CD4-positive, alpha-beta T cell treated with Interleukin-17A for 4 hours (primary cell): ENCODE measurements at places on chromosomes 13 and 19.

- DNase-seq, result no peak
Observed at GRCh38 chr13:48857576-48857975, 118.1 kb upstream of the FNDC3A start.

GRCh38 chr19:40305403-40305802 is 20.3 kb upstream of the AKT2 start:
- peak; percentile 82 for DNase-seq

- no peak for DNase-seq
Observed at GRCh38 chr19:35710784-35711723, 6.7 kb downstream of the ZBTB32 start.

- DNase-seq, result peak; percentile 63
Observed at GRCh38 chr13:75326173-75327134, 155.5 kb downstream of the TBC1D4 start.

- DNase-seq, result no peak
Observed at GRCh38 chr13:72180253-72180952, 313.4 kb upstream of the DACH1 start.

DNA sequence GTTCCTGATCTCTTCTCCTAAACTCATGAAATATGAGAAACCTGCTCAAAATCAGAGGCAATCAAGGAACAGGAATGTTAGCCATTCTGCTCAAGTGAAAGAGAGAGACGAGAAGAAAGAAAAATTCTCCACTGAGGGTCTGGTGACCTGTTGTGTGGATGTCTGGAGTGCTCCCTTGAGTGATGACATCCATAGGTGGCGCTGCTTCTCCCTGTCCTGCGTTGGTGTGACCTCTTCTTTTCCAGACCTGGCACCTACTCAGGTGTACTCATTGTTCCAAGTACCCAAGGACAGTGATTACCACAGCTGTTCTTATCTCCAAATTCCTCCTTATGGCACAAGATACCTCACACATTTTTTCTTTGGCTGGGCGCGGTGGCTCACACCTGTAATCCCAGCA is 4.0 kb downstream of the ZNF223 start:
- no peak for DNase-seq

DNA sequence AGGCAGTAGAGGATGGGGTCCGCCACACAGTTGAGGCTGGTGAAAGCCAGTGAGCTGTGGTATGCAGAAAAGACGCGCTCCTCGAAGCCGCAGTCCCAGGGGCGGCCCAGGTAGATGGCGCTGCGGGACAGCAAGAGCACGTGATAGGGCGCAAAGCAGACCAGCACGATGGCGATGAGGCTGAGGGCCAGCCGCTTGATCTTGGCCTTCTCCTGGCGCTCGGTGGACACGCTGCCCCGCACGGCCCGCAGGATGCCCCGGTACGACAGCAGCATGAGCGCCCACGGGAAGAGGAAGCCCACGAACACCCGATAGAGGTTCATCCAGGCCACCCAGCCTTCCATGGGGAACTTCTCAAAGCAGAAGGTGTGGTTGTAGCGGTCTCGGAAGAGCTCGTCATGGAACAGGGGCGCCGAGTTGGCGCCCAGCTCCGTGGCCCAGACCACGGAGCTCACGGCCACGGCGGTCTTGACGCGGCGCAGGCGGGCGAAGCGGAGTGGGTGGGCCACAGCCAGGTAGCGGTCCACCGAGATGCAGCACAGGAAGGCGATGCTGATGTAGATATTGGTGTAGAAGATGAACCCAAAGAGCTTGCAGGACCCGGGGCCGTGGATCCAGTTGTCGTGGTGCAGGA is 6.5 kb upstream of the OPA3 start:
- DNase-seq, result peak; percentile 56

- no peak for DNase-seq
Observed at GRCh38 chr13:67117010-67117550, 113.1 kb downstream of the PCDH9 start.

DNA sequence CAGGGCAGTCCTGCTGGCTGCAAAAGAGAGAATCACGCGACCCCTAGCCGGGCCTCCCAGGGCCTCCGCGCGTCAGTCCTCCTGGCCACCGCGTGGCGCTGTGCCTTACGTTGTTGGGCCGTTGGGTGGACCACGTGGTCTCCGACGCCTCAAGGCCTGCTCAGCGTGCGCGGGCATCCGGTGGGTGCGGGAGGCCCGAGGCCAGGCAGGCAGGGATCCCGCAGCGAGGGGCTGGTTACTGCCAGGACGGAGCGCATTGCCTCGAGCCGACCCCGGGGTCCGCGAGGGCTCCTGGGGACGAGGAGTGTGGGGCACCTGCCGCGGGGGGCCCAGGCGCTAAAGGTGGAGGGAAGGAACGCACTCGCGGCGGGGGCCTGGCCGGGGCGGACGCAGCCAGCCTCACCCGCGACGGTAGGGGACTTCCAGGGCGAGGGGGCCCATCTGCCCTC is at the start of gene TDRD12:
TSS of gene TDRD12 (plus strand) at position 157 of the 449 bp plus-strand sequence. CDS start 306 bp downstream, outside the sequence.
- no peak for DNase-seq

DNA sequence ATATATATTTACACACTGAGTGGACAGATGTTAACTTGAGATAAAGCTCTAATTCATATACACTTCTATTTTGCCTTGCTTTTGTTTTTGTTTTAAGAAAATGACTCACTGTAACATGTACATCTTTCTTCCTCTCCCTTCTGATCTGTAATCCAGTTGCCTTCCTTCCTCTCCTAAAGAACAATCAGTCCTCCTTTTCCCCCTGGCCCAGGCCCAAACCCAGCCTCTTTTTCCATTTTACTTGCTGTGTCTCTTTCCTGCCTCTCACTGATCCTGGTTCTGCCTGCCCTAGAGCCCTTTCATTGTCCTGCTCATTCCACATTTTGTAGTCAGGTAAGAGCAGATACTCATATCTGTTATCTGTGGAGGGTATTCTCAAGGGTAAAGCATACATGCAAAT is 50.8 kb downstream of the ZAR1L start:
- no peak for DNase-seq

DNA sequence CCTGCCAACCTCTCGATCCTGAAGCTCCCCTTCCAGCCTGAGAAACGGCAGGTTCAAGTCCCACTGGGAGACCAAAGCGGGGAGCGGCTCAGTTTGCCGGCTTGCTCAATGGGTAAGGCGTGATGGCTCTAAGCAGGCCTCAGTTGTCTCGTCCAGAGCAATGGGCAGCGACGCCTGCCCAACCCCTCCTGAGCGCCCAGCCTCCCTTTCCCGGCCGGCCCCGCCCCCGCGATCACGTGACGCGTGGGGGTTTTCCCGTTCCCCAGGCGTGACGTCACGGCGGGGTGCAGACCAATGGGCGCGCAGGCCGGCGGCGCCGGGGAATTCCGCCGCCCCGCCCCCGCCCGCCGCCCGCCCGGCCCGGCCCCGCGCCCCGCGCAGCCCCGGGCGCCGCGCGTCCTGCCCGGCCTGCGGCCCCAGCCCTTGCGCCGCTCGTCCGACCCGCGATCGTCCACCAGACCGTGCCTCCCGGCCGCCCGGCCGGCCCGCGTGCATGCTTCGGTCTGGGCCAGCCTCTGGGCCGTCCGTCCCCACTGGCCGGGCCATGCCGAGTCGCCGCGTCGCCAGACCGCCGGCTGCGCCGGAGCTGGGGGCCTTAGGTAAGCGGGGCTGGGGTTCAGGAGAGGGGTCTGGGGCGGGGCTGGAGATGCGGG is at the start of gene RELB:
TSS of gene RELB (plus strand) at position 378 of the 653 bp plus-strand sequence. CDS start at position 494, 116 bp downstream.
- DNase-seq, result peak; percentile 96

DNA sequence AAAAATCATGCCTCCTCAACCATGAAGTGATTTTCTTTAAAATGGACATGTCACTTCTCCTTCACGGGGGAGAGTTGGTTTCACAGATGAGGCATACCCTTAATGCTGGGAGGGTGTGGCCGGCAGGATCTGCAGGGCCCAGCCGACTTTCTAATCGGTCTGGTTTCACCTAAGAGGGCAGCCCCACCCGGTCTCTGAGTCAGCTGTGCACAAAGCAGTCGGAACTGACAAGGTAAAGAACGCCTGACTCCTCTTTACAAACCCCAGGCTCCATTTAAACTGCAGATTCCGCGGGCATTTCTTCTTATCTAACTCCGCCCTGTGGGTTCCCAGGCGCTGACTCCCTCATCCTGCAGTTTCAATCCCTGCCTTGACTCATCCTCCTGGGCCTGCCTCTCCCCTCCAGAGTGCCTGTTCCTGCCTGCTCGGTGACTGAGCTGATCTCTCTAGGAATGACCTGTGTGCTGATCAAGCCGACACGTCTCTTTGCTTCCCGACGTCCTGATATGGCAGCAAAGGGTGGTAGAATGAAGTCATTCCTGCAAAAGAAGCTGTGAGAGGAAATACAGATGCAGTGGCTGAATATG is 63.4 kb downstream of the EFNB2 start:
- no peak for DNase-seq

- no peak for DNase-seq
Observed at GRCh38 chr19:13887517-13887916, 10.6 kb downstream of the NANOS3 start.

DNA sequence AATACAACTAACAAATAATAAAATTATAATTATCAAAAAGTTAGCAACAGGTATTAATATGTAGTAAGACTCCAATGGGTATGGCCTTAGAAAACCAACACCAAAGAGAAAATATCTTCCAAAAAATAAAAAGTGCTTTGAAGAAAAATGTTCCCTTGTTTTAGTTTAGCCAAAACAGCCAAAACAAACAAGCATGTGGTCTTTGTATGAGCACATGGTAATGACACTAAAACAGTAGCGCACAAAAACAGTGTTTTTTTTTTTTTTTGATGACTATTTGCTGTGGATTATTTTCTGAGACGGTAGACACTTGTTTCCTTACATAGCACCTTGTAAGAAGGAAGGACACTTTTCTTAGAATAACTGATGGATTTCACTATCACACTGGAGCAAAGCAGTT is 459.3 kb downstream of the ITGBL1 start:
- no peak for DNase-seq

GRCh38 chr19:48393559-48394330 is at the start of gene GRIN2D:
GRIN2D (plus strand) TSS chr19:48393668; CDS start chr19:48398393, 4,725 bp downstream.
- peak; percentile 46 for DNase-seq

DNA sequence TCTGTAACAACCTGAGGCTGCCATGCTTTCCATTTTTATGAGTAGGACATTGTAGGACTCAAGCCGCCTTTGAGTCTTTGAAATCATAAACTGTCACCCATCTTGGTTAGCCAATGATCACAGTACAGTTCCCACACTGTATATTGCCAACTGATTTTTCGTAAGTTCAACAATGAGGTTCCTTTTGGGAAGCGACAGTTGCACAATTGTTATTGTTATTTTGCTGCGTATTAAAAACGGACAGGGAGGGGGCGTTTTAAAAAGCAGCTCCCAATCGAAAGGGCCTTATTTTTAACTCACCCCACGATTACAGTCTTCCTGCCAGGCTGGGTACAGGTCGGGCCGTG is 601 bp downstream of the SLC46A3 start:
- DNase-seq, result no peak
